ENCODE measurements at places on chromosomes 4 and X.

DNA sequence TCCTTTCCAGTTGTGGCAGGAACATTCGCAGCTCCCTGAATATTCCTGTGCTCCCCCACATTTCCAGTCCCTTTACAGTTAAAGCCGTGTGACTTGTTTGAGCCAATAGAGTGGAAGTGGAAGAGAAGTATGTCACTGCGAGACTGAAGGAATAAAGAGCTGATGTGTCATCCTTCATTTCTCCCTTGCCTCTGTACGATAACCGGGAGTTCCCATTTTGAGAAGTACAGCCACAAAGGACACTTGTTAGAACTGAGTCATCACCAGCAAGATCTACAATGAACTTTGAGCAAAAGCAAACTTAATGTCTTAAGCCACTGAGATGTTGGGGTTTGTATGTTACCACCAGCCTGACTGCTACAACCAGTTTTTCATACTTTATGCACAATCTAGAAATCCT is 92.3 kb downstream of the SPRY1 start:
- DNase-seq: no peak

- no peak for DNase-seq
Observed at GRCh38 chr4:7103607-7104365, 35.9 kb upstream of the GRPEL1 start.

DNA sequence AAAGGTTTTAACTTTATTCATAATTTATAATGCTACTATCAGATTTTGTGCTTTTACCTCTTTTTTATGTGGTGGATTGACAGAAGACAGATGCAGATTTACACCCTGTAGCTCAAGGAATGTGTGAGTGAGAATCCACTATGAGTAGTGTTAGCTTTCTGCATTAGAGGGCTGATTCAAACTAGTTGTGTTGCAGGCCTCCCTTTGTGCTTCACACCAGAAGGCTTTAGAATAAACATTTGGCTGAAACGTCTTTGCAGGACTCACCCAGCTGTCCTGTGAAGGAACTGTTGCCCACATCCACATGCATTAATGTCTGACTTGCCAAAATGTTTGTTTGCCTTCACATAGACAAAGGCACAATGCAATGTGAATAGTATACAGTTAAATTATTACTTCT is 127.0 kb downstream of the PCDH7 start:
- no peak for DNase-seq

GRCh38 chr4:26015133-26015651 is 101.2 kb downstream of the SMIM20 start:
- no peak for DNase-seq

DNA sequence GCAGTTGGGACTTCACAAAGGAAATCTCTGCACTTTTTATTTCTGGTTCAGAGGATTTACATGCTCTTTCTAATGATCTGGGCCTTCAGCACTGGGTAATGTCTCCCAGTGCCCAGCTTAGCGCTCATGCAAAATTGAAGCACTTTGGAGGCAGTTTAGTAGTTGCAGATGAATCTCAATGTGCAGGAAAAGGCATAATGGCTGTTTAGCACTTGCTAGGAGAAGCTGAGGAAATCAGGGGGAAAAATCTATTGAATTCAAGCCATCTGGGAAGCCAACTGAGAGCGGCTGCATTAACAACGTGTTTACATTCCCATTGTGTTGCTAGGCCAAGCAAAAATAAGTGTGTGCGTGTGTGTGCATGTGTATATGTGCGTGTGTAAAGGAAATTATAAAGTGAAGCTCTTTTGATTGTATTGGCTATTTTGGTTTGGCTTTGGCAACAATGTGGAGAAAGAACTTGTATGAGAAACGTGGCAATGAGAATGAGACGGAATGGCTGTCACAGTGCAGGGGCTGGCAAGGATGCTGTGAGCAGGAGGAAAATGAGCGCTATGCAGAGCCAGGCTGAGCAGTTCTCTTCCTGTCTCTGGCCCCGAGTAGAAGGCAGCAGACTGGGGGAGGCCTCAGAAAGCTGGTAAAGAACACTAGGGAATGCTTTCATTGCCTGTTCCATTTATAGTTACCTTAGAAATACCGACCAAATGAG is 231.5 kb downstream of the UNC5C start:
- no peak for DNase-seq

GRCh38 chrX:55801811-55802210 is 84.3 kb downstream of the RRAGB start:
- DNase-seq: no peak

GRCh38 chr4:185801471-185801870 is 10.5 kb downstream of the SORBS2 start:
- no peak for DNase-seq

- no peak for DNase-seq
Observed at GRCh38 chrX:134570509-134570846, 87.8 kb downstream of the PLAC1 start.

- no peak for DNase-seq
Observed at GRCh38 chr4:1690698-1691097, 6.6 kb upstream of the FAM53A start.

GRCh38 chr4:86586626-86587380 is 7.3 kb upstream of the PTPN13 start:
- DNase-seq: no peak

GRCh38 chr4:142347241-142347640 is 498.9 kb downstream of the INPP4B start:
- no peak for DNase-seq

DNA sequence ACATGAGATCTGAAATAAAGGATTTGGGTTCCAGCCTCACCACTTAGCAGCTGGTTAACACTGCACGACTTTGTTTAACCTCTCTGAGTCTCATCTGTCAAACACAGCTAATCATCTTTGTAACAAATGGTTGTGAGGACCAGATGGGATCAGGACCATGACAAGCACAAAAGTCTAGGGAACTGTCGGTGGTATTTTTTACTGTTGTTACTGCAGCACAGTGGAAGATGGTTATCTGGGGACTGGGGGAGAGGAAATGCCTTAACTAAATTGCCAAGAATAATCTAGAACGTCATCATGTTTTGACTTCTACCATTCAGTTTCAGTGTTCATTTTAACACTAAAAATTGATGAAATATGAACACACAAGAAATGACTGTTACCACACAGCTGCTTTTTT is 99.5 kb downstream of the ADGRA3 start:
- DNase-seq: no peak

DNA sequence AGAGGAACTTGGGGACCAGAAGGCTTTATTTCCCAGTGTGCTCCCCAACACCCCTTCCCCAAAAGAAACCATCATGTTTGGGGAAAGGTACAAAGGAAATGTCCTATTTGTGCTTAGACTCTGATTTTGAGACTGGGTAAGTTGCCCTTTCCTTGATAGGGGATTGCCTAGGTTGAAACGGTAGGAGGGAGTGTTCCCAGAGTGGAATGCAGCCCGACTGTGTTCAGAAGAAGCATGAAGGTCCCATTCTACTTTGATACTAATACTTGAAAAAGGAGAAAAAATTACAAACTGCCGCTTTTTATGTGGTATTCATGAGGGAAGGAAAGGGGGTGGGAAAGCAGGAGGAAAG is 32.4 kb upstream of the TMEM131L start:
- no peak for DNase-seq

DNA sequence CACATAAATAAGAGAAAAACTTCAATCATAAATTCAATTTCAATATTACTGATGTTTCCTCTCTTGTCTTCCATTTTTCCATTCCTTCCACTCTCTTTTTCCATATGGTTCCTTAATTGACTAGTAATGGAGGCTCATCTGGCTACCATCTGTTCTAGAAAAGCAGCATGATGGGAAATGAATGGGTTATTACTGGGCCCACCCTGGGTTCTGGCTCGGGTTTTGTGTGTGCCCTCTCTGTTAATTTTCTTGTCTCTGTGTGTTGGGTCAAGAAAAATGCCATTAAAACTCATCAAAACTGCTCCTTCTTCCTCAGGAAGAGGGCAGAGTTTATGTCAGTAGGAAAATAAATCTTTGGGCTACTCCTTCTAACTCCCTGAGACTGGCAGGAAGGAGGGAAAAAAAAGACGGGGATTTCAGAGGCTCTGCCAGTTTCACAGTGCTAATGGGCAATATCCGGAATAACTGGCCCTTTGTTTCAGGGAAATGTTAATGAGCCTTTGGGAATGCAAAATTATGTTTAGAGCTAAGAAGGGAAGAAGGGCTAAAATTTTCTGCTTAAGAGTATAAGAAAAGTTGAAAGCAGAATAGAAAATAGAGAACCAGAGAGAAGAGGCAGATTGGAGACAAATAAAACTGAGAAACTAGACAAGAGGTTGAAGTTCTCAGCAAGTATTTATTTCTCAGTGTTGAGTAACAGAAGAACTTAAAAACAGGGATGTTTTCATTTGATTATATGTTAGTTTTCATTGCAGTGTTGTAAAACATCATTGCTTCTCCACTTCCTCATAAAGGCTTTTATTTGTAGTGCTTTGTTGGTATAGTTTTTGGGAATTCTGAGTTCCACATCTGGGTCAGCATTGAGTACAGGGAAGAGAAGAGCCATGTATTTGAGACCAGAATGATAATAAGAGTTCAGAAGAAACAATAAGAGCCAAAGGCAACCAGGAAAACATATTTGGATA is 19.7 kb downstream of the GABRB1 start:
- DNase-seq: no peak

DNA sequence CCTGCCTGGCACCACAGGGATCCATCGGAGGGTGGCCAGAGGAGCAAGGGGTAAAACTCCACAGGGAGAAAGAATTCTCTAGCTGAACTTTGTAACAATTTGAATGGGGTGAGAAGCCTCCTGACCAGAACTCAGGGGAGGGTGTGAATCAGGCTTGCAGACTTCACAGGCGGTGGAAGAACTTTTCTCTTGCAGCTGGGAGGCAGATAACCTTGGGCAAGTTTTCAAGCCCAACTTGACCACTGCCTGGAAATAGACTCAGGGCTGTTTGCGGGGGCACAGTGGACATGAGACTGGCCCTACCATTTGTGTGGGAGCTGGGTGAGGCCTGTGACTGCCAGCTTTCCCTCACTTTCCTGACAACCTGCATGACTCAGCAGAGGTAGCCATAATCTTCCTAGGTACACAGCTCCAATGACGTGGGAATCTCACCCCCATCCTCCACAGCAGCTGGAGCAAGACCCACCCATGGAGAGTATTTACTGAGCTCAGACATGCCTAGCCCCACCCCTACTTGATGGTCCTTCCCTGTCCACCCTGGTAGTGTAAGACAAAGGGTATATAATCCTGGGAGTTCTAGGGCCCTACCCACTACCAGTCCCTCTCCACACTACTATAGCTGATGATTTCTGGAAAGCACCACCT is 210.0 kb upstream of the AGTR2 start:
- DNase-seq: no peak

DNA sequence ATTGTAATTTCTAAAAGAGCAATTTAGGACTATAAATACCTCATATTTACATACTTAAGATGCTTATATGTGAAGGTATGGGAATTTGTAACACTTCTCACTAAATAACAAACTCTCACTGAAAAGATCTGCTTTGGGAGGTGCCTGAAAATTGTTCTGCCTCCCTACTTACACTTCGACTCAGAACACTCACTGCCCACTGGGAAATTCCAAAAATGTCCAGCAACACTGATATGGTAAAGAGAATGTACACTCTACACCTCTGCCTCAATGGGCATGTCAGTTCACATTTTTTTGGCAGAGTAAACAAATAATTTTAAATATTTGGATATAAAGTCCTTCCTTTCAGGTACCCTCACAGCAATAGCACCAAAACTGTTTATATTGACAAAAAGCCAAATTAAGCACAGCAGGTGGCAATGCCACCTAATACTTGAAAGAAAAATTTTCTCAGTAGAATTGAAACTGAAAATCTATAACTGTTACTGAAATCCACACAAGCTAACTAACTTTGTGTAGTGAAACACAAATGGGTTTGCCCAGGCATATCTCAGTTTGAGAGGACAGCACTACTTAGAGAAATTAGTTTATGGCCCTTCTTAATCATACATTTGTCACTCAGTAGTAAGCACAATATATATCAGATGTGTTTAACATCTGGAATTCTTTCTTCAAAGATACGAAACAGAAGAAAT is 67.1 kb downstream of the PRDM5 start:
- DNase-seq: no peak

GRCh38 chr4:84407554-84408407 is 91.3 kb downstream of the NKX6-1 start:
- DNase-seq: no peak

DNA sequence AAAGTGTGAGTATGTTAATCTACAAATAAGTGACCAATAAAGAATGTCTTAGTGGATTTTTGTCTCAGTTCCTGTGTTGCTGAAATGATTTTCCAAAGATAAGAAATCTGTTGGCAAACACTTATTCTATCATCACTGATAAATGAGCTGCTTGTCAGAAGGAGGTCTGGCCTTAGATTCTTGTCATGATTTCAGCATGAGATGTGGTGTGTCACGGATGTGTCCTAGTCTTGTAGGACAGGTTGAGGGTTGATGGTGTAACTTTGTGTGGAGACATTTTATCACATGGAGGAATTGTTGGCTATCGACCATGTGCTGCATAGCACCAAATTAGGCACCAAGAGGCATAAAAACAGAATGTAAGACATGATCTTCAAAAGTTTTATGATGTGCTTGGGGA is 31.8 kb upstream of the LIMCH1 start:
- no peak for DNase-seq

DNA sequence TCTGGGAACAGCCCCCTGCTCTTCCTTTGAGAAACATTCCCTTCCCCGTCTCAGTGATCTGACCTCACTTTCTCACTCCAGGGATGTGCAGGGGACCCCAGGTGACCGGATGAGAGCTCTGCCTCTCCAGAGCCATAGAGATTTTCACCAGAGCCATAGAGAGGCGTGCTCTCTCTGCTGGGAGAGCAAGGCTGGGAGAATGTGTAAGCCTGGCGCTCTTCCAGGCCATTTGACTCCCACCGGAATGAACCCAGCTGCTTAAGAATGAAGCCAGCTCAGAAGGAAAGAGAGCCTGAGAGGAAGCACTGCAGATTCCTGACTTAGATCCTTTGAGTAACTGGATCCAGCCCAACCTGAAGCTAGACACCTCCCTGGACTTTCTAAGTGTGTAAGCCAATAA is 106.4 kb downstream of the DHX15 start:
- no peak for DNase-seq

DNA sequence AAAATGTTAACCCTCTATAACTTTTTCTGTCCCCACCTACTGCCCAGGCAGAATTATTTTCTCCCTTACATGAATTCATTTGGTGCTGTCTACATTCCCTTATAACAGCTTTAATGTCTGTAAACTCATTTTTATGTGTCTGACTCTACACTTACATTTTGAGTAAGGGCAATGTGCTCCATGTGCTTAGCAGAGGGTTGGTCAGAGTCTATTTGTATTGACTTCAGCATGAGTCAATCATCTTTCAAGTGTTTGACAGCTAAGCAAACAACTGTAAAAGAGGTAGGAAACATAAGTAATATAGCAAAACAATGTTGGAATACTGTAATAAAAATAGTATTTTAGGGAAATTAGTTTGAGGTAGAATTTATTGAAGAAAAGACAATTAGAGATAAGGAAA is 6.3 kb downstream of the IL15 start:
- DNase-seq: no peak
